CD4-positive, CD25-positive, alpha-beta regulatory T cell (primary cell): ENCODE measurements at places on chromosomes 16 and 17. TPM values are rescaled to one million over a fixed set of nuclear protein-coding genes. Genes with fewer than 3 reads are reported as not detected.

Gene ODAD4
- total RNA-seq: not detected

DNA sequence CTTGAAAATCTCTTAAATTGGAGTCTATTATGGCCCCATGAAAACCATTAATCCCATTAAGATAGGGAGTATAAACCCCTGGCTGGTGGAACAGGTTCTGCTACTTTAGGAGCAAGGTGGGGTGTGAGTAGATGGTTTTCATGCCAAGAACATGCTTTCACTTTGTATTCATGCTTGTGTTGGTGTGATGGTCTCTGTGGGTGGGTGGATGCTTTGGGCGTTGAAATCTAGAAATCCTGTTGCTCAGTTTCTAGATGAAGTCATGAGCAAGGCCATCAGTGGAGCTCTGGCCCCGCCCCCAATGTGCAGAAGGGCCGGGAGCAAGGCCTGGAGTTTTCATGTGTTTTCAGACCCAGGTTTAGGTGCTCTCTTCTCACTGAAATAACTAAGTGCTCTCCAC is 20.1 kb downstream of the PLD6 start:
- DNase-seq: no peak

Gene PRSS27
- total RNA-seq: 0.81 TPM

DNA sequence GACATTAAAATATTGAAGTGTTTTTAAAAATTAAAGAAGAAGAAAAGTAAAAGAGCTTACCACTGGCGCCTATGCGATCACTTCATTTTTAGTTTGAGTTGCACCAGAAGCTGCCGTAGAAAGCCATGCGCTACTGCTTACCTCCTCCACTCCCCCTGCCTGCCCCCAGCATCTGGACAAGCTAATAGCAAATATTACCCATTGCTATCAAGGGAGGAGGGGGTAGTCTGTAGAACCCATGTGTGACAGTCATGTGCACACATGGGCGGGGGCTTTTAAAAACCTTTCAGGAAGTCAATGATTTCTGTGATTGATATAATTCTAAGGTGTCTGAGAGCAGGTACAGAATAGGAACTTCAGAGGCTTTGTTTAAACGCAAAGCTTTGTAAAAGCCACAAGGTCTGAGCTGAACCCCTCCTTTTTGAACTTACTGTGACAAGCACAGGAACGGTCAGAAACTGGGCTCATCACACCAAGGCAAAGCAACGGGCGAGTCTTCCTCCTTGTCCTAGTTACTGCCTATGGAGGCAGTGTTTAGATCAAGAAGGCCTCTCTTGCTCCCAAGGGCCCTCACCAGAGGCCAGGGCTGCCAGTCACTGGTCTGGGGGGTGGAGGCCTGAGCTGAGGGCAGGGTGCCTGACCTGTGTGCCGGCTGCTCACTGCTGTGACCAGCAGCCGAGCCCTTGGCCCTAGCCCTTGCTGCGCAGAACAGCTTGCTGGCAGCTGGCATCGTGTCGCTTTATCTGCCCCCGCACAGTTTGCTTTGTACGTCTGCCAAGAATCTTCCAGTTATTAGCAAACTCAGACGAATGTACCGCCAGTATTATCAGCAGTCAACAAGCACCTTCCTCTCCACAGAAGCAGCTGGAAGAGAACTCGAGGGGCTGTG is 15.0 kb downstream of the GINS2 start:
- DNase-seq: no peak

Gene DHRS7C
- total RNA-seq: not detected

DNA sequence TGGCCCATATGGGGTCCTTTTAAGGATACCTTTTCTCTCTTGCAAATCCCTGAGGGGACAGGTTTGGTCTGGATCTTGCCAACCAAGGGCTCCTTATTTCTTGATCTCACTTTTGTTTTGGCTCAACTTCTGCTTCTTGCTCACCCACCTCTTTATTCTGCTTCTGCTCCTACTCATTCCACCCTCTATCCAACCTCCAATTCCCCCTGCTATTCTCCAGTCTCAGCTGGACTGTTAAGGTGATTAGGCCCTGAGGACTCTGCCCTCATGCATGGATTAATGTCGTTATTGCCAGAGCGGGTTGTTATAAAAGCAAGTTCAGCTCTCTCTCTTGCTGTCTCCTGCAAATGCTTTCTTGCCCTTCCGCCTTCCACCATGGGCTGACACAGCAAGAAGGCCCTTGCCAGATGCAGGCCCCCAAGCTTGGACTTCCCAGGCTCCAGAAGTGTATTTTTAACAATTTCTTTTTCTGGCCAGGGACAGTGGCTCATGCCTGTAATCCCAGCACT is 29.8 kb downstream of the LAT start:
- no peak for DNase-seq
